ENCODE measurements at places on chromosomes 3 and 15.

GRCh38 chr3:96300743-96301142 is 513.7 kb upstream of the EPHA6 start:
- no peak for DNase-seq

- no peak for DNase-seq
These were observed 89.5 kb downstream of the CTNNB1 start for GRCh38 chr3:41288785-41289184.

DNA sequence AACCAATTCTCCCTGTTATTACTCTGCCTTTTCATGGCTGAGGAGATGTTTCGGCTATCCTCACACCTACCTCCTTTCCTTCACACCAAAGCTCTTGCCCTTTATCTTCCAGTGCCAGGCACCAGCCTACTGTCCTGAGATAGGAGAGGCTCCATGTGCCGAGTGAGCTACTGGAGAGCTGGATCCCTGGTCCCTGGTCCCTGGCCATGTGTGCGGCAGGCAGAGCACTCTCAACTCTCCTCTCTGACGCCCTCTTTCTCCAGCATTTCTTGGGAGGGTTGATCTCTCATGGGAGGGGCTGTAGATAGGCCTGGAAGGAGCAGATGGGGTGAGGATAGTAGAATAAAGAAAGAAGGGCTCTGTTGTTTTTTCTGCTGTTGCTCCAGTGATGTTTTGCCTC is 277.1 kb upstream of the UMPS start:
- no peak for DNase-seq

- DNase-seq = no peak
These were observed 34.0 kb downstream of the XXYLT1 start for GRCh38 chr3:195236801-195237570.

DNA sequence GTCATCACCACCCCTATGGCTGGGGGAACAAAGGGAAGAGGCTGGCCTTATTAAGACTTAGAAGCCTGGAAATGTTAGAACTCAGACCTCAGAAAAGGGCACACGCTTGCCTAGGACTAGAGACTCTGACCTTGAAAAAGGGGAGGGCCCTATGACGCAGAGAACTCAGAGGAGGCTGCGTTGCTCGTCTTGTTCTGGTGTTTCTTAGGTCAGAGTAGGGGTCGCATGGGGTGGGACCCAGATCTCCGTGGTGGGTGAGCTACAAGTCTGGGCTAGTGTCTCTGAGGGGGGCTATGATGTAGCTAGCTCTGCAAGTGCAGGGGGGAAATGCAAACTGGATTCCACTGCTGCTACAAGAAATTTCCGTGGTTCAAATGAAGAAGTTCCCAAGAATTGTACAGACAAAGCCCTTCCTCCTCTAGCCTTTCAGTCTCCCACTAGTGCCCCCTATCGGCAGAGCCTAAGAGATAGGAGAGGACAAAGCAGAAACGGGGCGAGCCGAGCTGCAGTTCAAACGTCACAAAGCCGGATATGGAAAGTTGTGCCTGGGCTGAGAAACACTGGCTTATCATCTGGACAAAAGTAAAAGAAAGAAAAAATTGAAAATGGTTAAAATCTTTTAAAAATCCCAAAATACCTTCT is 392.9 kb upstream of the ROBO2 start:
- DNase-seq = no peak

GRCh38 chr15:58392141-58392540 is 39.6 kb upstream of the LIPC start:
- DNase-seq = no peak

DNA sequence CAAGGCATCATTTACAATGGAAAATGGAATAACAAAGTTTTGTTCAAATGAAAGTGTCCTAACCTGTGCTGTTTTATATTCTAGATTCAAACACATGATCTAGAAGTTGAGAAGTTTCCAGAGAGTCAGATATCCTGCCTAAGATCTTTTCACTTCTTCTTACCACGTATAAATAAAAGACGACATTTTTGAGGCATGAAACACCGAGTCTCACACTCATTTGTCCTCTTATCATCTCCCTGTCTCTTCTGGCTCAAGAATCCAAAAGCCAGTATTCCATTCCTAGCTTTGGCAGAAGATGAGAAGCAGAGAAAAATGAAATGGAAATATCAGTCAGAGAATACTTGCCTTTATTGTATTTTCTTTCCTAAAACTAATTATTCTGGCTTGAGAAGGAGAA is 738.6 kb upstream of the NR2F2 start:
- DNase-seq = no peak

DNA sequence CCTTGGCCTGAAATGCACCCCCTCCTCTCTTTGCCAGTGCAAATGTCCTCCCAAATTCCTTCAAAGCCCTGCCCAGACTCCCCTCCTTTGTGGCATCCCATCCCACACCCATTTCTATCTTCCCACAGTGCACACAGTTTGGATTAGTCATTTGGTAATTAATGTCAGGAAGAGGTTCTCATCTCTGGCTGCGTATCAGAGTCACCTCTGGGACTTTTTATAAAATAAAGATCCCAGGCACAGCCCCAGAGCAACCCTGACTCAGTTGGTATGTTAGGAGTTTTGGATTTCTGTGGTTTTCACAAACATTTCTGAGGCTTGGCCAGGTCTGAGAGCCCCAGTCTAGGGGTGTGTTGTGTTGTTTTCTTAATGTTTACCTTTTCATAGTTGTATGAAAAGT is 41.6 kb downstream of the C3orf20 start:
- no peak for DNase-seq
